ENCODE measurements at places on chromosomes 12 and 14.

GRCh38 chr12:132686825-132687210, 324 bp downstream of the POLE start:
- peak; percentile 44 for DNase-seq

DNA sequence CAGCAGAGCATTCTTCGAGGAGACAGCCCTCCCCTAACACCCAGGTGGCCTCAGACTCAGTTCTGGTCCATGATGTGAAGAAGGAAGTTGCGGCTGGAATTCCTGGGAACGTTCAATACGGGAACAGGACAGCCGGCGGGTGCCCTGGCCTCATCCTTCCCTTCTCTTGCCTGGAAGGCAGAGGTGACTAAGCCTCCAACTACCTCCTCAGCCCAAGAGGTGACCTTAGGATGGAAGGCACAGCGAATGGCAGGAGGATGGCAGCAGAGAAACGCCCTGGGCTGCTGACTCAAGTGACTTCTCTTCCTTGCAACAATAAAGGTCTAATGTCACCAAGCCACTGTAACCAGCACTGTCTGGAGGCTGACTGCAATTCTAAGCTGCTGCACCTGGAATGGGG, 36.1 kb downstream of the DHX37 start:
- DNase-seq: no peak

DNA sequence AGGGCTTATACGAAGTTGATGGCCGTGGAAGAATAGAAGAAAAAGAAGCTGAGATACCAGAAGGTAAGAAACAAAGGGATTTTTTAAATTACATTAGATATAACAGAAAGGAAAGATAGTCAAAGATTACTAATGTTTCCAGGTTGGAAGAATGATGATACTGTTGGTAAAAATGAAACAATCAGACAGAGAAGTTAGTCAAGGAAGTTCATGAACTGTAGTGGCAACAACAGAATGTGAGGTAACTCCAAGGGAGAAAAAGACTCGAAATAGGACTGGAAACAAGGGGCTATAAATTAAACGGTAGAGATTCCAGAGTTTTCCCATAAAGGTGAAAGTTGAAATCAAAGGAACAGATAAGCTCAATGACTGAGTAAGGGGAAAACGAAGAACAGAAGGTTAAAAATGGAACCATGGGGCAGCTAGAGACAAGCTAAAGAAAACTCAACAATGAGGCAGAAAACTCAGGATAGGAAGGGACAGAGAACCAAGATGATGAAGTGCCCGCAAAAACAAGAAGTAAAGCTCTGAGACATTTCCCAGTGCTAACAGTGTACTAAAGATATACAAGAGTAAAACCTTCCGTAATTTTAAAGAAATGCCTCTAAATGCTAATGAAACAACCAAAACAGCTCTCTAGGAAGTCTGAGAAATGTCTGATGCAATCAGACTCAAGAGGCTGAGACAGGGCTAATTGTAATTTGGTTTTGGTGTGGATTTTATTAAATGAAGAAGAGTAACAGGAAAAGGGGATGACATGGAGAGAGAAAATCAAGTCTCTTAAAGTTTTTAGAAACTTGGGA, 70.0 kb downstream of the PPP2R5E start:
- DNase-seq: no peak

- no peak for DNase-seq
Measured at GRCh38 chr12:66137937-66138336, 7.4 kb upstream of the LLPH start.

DNA sequence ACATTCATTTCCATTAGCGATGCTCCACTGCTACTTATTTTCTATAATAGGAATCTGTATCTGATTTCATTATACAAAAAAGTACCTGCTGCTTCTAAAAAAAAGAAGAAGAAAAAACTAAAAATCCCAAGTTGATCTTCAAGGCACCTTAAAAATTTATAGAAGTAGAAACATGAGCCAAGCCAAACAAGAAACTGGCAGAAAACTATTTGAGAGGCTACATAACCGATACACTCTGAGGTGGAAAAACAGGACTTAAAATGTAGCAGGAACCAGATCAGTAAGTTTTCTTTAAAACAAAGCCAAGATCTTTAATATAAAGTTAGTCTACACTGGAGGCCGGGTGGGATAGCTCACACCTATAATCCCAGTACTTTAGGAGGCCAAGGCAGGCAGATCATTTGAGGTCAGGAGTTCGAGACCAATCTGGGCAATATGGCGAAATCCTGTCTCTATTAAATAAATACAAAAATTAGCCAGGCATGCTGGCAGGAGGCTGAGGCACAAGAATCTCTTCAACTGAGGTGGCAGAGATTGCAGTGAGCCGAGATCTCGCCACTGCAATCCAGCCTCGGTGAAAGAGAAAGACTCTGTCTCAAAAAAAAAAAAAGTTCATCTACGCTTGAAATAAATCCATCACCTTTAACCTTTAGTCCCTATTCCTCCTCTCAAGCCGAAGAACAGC, 278.6 kb downstream of the MED13L start:
- DNase-seq: no peak

- no peak for DNase-seq
Measured at GRCh38 chr12:71896205-71896882, 42.3 kb upstream of the TPH2 start.

- DNase-seq: no peak
Measured at GRCh38 chr12:107670999-107671643, 14.5 kb upstream of the PWP1 start.

GRCh38 chr14:30768791-30769190, 105.6 kb upstream of the COCH start:
- DNase-seq: no peak

DNA sequence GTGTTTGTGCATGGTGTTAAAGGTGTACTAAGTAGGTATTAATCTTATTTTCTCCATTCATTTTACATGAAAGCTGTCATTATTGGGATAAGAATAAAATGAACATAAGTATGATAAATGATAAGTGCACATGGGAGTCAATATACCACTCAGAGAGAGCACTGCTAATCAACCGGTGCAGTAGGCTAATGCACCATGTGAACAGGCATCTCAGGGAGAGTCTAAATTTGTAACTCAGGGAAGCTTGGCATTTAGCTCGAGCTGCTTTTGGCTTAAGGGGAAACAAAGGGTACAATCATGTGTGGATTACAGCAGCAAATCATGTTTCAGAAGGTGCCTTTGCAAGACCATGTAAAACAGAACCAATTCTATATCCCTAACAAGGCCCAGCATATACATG, 127.4 kb downstream of the MGST1 start:
- no peak for DNase-seq

- DNase-seq: no peak
Measured at GRCh38 chr14:83133981-83134645, 1600.5 kb upstream of the SEL1L start.

DNA sequence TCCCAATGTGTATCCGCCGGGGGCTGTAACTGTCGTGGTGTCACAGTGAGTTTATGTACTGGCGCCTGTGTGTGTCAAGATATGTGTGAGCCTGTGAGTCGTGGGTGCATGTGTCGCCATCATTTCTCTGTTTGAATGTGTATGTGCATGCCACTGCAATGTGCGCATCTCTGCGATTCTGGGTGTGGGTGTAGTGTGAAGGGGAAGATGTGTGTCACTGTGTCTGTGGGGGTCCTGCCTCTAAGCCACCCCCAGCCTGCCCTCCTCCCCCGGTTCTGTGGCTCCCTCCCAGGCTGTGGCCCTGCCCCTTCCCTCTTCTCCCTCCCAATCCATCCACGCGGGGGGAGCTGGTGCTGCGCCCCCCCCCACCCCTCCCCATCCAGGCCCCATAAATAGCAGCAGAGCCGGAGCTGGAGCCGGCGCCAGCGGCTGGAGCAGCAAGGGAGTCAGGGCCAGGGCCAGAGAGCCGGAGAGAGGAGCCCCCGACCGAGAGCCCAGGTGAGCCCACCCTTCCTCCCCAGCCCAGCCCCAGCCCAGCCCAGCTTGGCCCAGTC, at the start of gene CPNE6:
CPNE6 (plus strand) TSS at position 419 of the 554 bp plus-strand sequence. CDS start 1,375 bp downstream, outside the sequence.
- no peak for DNase-seq

GRCh38 chr12:25637752-25638151, 84.7 kb upstream of the LMNTD1 start:
- no peak for DNase-seq

DNA sequence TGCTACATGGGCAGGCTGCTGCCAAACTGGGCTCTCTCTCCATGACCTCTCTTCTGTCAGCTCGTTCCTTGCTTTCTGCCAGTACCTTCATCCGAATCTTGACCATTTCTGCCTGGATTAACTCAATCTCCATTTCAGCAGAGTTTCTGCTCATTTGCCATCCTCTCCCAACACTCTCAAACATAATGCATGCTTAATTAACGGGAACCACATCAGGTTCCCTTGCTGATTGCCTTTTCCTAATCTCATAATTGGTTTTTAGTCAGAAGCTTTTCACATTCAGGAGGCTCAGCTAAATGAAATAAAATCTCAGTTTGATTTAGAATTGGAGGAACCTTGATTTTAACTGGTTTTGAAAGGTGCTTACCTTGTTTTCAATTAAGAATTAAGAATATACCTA, 127.3 kb downstream of the SLC5A8 start:
- no peak for DNase-seq

- DNase-seq: no peak
Measured at GRCh38 chr12:58922849-58923248, 2.5 kb upstream of the LRIG3 start.

DNA sequence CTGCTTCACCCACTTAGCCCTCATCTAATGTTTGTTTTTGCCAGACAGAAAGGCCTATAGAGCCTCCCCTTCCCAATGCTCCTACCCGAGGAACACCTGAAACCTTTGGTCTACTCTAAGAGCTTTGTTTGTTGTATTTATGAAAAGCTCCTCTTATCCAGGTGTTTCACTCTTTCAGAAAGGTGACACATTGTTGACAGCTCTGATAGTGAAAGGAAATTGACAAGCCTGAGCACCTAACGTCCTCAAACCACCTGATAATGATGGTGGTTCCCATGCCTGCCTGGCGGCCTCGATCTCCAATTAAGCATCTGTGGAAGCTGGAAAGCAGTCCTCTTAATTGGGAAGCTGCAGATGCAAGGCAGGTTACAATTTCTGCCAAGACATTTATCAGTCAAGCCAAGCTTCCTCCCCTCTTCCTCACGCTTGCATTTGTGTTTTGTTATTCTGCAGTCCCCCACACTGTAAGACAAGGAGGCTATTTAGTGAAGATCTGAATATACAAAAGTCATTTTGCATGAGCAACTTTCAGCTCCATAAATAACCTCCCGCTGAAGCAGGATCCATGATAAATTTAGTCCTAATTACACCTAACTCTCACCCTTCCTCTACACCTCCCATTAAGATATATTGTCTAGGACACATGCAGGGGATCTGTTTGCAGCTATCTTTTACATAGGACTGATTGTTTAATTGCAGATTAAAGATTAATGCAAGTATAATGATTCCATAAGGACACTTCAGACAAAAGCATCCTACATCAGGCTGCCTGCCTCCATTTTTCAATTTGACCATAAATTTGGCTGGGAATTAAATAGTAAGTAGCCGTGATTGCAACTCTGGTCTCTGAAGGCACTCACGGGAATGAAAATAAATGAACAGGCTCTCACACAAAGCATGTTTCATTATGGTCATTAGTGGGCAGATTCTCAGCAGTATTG, 288.6 kb downstream of the PDZRN4 start:
- no peak for DNase-seq

GRCh38 chr14:99930420-99931274, 134.6 kb upstream of the EVL start:
- no peak for DNase-seq

- no peak for DNase-seq
Measured at GRCh38 chr14:93830753-93831461, 42.6 kb upstream of the PRIMA1 start.

DNA sequence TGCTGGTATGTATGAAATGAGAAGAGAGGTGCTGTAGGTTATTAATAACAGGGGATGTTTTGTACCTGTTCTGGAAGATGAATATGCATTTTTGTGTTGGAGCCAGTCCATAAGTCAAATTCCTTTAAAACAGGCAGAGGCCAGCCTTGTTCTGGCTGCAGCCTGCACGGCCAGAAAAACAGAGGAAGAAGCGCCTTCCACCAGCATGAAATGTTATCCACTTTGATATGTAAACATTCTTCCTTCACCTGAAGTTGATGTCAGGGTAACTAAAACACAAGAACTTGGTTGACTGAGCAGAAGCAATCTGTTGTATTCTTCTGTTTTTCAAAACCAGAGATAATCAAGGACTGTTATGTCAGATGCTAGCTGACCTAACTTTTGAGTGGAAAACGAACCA, 237.9 kb upstream of the PLEKHG7 start:
- no peak for DNase-seq

GRCh38 chr12:90020436-90020835, 311.8 kb upstream of the ATP2B1 start:
- no peak for DNase-seq

- DNase-seq: no peak
Measured at GRCh38 chr14:69268223-69268622, 8.3 kb downstream of the GALNT16 start.

DNA sequence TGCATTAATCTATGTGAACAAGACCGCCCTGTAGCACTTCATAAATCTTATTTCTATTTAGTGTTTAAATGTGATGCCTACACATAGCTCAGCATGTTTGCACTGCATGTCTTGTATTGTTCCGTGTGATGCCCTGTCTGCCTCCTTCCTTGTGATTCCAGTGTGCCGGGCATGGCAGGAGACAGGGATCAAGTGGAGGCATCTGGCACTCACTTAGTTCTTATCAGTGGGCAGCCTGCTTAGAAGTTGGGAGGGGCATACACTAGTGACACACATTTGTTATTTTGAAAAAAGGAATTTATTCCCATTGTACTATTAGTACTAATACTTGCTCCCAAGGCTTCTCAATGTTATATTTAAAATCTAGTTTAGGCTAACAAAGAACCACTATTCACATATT, 176.4 kb downstream of the KCNA5 start:
- no peak for DNase-seq

- peak; percentile 91 for DNase-seq
Measured at GRCh38 chr12:125983094-125983783, 918.0 kb downstream of the AACS start.

GRCh38 chr12:76813265-76813664, 49.4 kb downstream of the ZDHHC17 start:
- DNase-seq: no peak

DNA sequence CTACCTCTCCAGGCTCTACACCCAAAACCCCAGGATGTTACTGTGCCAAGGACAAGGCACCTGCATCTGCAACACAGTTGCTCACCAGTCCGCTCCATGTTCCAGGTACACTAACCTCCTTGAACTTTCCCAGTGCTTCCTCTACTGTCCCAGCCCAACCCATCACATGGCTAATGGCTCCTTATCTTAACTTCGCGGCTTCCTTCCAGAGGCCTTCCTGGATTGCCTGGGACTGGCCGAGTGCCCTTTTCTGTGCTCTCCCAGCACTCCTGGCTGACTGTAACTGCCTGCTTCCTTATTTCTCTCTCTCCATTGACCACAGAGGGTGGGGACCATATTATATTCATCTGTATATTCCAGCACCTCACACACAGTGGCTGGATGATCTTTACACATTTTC, 20.9 kb downstream of the POMT2 start:
- DNase-seq: no peak

- no peak for DNase-seq
Measured at GRCh38 chr12:3571724-3572123, 80.7 kb downstream of the PRMT8 start.

GRCh38 chr14:65412032-65412846, at the start of gene FUT8:
Gene FUT8, plus strand, starts transcription at chr14:65412730. Its CDS starts 148,834 bp downstream, at chr14:65561564.
- DNase-seq: peak; percentile 84

- peak; percentile 38 for DNase-seq
Measured at GRCh38 chr12:89469361-89469760, 55.2 kb downstream of the GALNT4 start.

GRCh38 chr12:77325511-77326236, 260.3 kb upstream of the E2F7 start:
- no peak for DNase-seq

Data from RWPE1 (cell line).